CD14-positive monocyte (primary cell): ENCODE measurements at places on chromosomes 1 and 21. TPM values are rescaled to one million over a fixed set of nuclear protein-coding genes. Genes with fewer than 3 reads are reported as not detected.

The LEPR gene
- 0.24 and 0.85 TPM in 2 replicates for polyA plus RNA-seq

The ASAP3 gene
- polyA plus RNA-seq: 0.27 TPM

The PADI3 gene
- polyA plus RNA-seq: 0.01 TPM in 1 of 2 replicates, not detected in the other

The SLC6A9 gene
- not detected for polyA plus RNA-seq

The AADACL4 gene
- not detected for polyA plus RNA-seq

The INAVA gene
- not detected for polyA plus RNA-seq

The BRDT gene
- polyA plus RNA-seq: not detected in 2 replicates

The SMYD2 gene
- polyA plus RNA-seq: 28.4 TPM

The PLA2G2C gene
- 0.03 and 0.40 TPM in 2 replicates for polyA plus RNA-seq

The CFHR5 gene
- polyA plus RNA-seq: not detected in 2 replicates

The MTFR1L gene
- 67.3 TPM for polyA plus RNA-seq

The ERG gene
- 0.08 and 0.16 TPM in 2 replicates for polyA plus RNA-seq

The IPO9 gene
- polyA plus RNA-seq: 12.0 TPM

The HSPB7 gene
- not detected for polyA plus RNA-seq

The SPOCD1 gene
- polyA plus RNA-seq: not detected
